ENCODE measurements at places on chromosomes 5 and 9.

DNA sequence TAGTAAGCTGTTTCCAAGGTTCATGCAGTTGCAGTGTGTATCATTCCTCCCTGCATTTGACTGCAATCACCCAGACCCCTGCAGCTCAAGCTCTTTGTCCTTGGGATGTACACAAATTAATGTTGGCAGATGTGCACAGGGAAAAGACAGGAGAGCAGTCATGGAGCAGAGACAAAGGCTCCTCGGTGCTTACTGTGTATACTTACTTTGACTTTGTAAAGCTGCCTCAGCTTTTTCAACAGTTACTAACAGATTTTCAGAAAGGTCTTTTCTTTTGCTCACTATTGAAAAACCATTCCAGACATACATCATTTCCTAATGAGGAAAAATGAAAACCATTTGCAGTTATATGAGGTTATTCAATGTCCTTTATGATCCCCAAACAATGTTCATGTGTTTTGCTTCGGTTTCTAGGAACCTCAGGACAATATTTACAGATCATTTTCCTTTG, 124.9 kb downstream of the TTC39B start:
- DNase-seq = peak; percentile 72

DNA sequence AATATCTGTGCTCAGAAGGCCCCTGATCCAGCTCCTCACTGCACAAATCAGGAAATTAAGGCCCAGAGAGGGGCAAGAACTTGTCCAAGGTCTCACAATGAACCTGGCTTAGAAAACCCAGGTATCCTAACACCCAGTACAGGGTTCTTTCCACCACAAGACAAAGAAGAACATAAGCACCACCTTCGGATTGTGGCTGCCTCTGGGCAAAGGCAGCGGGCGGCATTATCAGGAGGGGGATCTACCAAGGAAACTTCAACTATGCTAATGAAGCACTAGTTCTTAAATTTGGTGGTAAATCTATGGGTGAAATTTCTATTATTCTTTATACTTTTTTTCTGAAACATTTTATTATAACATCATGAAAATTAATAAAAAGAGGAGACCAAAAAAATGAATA, 17.9 kb downstream of the ANXA6 start:
- no peak for DNase-seq

DNA sequence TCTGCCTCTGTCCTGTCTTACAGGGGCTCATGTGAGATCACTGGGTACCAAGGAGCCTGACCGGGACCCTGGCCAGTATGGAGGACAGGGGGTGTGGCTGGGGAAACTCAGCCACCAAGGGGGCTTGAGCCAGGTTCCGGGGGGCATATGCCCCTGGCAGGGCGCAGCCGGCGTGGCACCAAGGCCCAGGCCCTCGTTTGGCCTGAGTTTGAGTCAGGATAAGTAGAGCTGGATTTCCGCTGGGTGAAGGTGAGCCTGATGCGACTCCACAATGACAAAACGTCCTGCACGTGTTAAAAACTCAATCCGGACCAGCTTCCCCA, 616 bp upstream of the TSPAN17 start:
- DNase-seq = no peak

DNA sequence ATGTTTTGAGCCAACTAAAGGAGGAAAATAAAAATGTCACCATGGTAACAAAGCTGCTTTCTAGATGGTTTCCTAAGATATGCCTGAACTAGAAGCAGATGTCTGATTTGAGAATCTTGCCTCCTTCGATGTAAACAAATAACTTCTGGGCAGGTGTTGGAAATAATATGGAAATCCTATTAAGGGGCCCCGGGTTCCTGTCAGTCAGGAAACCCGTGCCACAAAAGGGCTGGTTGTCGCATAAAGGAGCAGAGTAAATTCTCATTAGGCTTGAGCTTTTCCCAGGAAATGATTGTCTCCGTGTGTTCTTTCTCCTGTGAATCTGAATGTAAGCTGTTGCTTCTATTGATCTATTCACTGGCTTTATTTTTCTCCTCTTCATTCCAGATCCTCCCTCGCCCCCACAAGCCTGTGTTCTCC, 90.8 kb downstream of the TLE4 start:
- DNase-seq = no peak

DNA sequence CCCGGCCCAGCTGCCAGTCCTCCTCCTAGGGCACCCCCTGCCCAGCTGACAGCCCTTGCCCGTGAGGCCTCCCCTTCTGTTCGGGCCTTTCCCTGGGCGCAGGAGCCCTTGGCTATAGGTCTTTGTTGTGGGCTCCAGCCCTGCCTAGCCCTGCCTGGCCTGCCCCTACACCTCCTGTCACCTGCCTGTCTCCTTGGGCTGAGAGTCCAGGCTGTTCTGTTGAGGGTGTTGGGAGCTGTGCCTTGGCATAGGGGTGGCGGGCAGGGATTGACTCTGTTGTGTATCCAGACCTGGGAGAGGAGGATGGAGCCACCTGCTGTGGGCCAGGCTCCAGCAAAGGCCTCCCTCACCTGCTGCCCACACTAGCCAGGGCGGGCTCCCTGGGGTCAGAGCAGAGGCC, 11.6 kb downstream of the FCN2 start:
- no peak for DNase-seq

DNA sequence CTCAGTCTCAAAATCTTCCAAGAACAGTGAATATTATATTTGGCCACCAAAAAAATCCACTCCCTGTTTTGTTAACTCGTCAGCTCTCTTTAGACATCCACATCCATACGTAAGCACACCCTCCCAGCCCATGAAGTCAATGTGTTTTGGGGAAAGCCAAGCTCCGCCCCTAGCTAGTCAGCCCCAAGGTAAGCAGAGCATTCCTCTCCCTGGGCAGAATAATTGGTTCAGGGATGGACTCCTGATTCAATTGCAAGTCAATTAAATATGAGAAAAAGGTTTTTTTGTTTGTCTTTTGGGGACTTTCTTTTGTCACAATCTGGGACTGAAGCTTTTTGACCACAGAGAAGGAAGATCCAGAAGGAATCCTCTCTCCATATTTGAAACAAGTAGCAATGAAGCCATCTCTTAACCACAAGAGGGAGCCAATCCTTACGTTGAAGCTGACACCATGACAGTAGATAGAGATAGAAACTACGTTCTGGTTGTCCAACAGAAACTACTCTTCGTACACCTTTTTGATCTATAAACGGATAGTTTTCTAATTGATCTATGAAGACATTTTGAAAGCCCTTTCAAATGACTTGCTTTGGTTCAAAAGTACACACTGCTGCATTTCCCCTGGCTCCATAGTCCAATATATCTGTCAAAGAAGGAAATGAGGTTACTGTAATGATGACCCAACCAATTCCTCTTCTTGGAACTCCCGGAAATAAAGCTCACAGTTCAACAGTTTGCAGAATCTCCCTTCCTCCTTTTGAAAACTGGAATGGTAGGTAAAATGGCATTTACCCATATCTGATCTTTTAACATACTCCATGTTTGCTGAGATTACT, 166.4 kb downstream of the TLE1 start:
- peak; percentile 10 for DNase-seq
